Naive thymus-derived CD4-positive, alpha-beta T cell (primary cell): ENCODE measurements at places on chromosomes 3 and 15. TPM values are rescaled to one million over a fixed set of nuclear protein-coding genes. Genes with fewer than 3 reads are reported as not detected.
A peak's percentile ranks its signal among the peaks of the same experiment; 100 is the strongest.

DNA sequence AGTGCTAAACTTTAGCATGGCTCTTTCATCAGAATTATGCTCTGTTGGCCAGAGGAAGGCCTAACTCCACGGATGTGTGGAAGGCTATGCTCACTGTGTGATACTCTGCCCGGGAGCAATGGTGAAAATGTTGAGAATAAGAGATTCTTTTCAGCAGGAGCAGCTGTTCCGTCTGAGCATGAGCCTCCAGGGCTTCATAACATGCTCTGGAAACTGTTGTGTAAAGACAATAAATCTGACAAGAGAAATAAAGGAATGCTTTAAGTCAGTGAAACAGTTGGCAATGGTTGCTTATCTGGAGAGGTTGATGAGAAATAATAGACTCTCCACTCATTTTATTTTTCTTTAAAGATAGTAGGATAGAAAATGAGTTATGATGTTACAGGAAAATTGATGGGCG lies 269.8 kb downstream of the DIPK2A start:
- H3K4me1 ChIP-seq, result no peaks in the 10 kb centered on the region
- no peaks in the 10 kb centered on the region for H3K36me3 ChIP-seq
- DNase-seq, result no peak

Gene GRAMD1C
- 0.27 and 0.56 TPM in 2 replicates for total RNA-seq

DNA sequence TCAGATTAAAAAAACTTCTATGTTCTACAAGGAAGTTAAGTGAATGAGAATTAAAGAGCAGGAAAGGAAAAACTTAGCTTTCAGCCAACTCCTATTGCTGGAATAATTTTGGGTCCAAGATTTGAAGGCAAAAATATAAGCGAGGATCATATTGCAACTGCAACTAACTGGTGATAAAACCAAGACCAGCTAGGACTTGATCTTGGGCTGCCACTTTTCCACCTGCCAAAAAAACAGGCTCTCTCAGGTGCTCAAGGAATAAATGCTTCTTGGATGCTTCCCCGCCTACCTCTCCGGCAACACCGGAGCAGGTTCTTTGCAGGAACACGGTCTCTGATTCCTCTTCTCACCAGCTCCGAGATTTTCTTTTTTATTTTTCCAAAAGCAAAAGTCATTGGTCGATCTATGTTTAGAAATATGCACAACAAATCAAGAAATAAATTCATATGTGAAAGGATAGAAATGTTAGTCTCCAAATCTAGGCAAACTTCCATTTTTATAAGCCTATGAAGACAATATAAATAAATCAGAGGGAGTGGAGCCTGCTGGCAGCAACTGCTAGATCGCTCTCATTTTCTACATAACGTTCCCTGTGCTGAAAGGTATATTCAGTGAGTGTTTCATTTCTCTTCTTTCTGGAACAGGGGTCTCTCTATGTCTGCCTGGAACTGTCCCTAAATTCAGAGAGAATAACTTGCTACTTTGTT lies 241.9 kb downstream of the NTRK3 start:
- no peak overlapping the region for H3K4me3 ChIP-seq
- no peaks in the 10 kb centered on the region for H3K27me3 ChIP-seq
- H3K27ac ChIP-seq, result no peak overlapping the region
- H3K36me3 ChIP-seq, result no peaks in the 10 kb centered on the region
- no peak for DNase-seq
- no peaks in the 10 kb centered on the region for H3K4me1 ChIP-seq

- H3K4me1 ChIP-seq, result no peaks in the 10 kb centered on the region
- peaks cover 4% of the 10 kb centered on the region for H3K36me3 ChIP-seq
- DNase-seq, result no peak
- no peak overlapping the region for H3K27ac ChIP-seq
- no peaks in the 10 kb centered on the region for H3K27me3 ChIP-seq
- H3K4me3 ChIP-seq, result no peak overlapping the region
These were observed 25.6 kb downstream of the IQCB1 start for GRCh38 chr3:121809249-121809648.

- no peak overlapping the region for H3K27ac ChIP-seq
- no peaks in the 10 kb centered on the region for H3K36me3 ChIP-seq
- no peak for DNase-seq
- H3K4me3 ChIP-seq, result no peak overlapping the region
- no peaks in the 10 kb centered on the region for H3K4me1 ChIP-seq
- no peaks in the 10 kb centered on the region for H3K27me3 ChIP-seq
These were observed 7.7 kb downstream of the PLD1 start for GRCh38 chr3:171802590-171802956.

- no peaks in the 10 kb centered on the region for H3K36me3 ChIP-seq
- DNase-seq, result no peak
- H3K4me1 ChIP-seq, result peaks cover 17% of the 10 kb centered on the region
- H3K27ac ChIP-seq, result peak overlapping the region; percentile 37
These were observed 16.4 kb upstream of the ZNF609 start for GRCh38 chr15:64443747-64444621.

DNA sequence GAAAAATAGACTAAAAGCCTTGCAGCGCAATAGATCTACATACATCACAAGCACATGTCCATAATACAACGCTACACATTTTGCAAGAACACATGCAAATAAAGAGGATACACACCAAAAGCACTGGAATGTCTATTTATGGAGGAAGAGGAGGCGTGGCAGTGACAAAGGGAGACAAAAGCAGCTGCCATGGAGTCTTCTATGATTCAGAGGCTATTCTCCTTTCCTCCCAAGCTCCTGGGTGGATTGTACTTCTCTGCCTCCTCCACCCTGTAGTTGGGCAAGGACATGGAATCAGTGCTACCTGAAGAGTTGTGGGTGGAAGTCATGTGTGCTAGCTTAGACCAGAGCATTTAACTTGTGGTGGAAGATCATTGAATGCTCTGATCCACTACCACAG lies 57.9 kb upstream of the ABHD2 start:
- no peaks in the 10 kb centered on the region for H3K36me3 ChIP-seq
- no peak for DNase-seq
- no peaks in the 10 kb centered on the region for H3K4me1 ChIP-seq
- H3K27ac ChIP-seq, result no peak overlapping the region
